ENCODE measurements at places on chromosomes 12 and 14. TPM values are rescaled to one million over a fixed set of nuclear protein-coding genes. Genes with fewer than 3 reads are reported as not detected.

DNA sequence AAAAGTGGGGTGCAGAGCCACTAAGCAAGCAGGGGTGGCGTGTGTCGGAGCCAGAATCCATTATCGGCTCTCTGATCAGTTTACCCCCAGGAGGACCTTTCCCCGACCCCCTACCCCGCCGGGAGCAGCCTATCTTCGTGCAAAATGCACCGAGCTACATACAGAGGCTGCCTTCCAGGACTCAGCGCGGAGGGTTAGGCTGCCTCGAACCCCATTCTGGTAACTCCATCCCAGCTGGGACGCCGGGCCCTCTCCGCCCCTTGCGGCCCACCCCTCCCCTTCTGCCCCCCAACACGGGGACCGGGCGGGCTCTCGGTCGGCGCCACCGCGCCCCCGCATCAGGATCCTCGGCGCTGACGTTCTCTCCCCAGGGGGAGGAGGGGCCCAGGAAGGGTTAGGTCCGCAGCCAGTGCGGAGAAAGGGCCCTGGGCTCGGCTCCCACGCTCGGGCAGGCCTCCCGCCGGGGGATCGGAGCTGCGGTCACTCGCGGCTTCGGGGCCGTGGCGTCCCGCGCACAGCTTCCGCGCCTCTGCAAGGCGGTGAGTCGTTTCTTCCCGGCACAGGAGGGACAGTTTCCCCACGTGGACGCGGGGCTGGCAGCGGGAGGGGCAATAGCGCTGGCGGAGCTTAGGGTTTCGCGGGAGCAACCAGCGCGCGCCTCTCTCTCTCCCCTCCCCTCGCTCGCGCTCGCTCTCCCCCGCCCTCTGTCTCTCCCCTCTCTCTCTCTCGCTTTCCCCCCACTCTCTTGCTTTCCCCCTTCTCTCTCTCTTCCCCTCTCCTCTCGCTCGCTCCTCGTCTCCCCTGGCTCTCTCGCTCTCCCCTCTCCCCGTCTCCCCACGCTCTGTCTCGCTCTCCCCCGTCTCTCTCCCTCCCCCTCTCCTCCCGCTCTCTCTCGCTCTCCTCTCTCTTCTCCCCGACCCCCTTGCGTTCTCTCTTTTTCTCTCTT is 12.5 kb upstream of the MAP3K9 start:
- peaks cover 21% of the 10 kb centered on the region for H3K4me1 ChIP-seq
- DNase-seq = no peak
- H3K27me3 ChIP-seq = peaks cover 29% of the 10 kb centered on the region
- no peak overlapping the region for H3K27ac ChIP-seq

GRCh38 chr14:104521816-104522745 is 57.5 kb upstream of the C14orf180 start:
- no peak for DNase-seq
- no peaks in the 10 kb centered on the region for H3K4me1 ChIP-seq
- H3K27ac ChIP-seq = no peak overlapping the region
- no peaks in the 10 kb centered on the region for H3K27me3 ChIP-seq
- H3K4me3 ChIP-seq = no peak overlapping the region

GRCh38 chr12:45540661-45541341 is 188.7 kb upstream of the ARID2 start:
- no peaks in the 10 kb centered on the region for H3K36me3 ChIP-seq
- H3K4me3 ChIP-seq = no peak overlapping the region
- no peaks in the 10 kb centered on the region for H3K4me1 ChIP-seq
- DNase-seq = no peak

The IAPP gene
- total RNA-seq = not detected

The TXNDC16 gene
- 12.1 TPM for total RNA-seq

Measured in esophagus muscularis mucosa (tissue), 4 donors.